ENCODE measurements at places on chromosomes 4 and X.

GRCh38 chr4:56698329-56698728 lies 17.2 kb upstream of the HOPX start:
- DNase-seq, result no peak

- no peak for DNase-seq
Measured at GRCh38 chr4:120008957-120009356, 57.7 kb downstream of the MAD2L1 start.

- no peak for DNase-seq
Measured at GRCh38 chr4:75343333-75343732, 170.9 kb downstream of the RCHY1 start.

- no peak for DNase-seq
Measured at GRCh38 chr4:148015058-148015457, 283.2 kb downstream of the ARHGAP10 start.

DNA sequence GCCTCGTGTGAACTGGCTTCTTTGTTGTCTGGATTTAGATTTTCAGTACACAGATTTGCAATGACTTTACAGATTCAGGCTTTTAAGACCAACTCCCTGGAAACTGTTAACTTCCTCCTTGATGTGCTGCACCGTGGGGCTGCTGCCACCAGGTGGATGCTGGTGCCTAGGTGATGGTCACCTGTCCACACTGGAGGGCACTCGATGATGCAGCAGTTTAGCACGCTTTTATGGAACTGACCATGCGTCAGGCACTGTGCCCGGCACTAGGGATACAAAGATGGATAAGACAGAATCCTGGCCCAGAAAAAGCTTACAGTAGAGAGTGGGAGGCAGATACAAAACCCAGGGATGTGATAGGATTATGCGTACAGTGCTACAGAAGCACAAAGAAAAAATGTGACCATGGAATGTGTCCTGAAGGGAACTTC lies 180.7 kb downstream of the CEP135 start:
- no peak for DNase-seq

- no peak for DNase-seq
Measured at GRCh38 chr4:123018396-123018775, 96.0 kb upstream of the NUDT6 start.
